ENCODE measurements at places on chromosomes 7 and 10.
A peak's percentile ranks its signal among the peaks of the same experiment; 100 is the strongest.

- DNase-seq: peak; percentile 8
Observed at GRCh38 chr10:91043173-91043910, 122.5 kb upstream of the ANKRD1 start.

DNA sequence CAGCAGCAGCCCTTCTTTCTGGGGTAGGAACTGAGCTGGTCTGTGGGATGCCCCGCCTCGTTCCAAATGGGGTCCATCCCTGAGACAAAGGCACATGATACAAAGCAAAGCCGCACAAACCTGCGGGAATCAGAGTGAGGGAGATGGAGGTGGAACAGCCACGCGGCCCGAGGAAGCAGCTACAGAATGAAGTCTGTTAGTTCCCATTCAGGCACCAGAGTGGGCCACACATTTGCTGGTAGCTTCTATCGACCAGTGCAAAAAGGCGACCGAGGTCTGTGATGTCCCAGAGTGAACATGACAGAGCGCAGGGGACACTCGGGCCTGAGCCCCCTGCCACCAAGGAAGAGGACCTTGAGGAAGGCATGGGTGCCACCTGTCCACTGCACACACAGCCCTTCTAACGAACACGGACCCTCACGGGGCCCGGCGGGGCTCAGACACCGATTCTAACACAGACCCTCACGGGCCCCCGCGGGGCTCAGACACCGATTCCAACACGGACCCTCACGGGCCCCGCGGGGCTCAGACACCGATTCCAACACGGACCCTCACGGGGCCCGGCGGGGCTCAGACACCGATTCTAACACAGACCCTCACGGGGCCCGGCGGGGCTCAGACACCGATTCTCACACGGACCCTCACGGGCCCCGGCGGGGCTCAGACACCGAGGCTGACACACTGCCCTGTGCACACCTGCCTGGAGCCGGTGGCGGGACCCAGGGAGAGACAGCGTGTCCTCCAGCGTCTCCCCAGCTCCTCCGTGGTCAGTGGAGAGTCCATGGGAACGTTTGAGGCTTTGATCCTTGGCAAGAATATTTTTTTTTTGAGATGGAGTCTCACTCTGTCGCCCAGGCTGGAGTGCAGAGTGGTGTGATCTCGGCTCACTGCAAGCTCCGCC lies 32.8 kb upstream of the FAM20C start:
- no peak for DNase-seq

GRCh38 chr7:35268953-35269352 lies 15.1 kb upstream of the TBX20 start:
- DNase-seq: no peak

DNA sequence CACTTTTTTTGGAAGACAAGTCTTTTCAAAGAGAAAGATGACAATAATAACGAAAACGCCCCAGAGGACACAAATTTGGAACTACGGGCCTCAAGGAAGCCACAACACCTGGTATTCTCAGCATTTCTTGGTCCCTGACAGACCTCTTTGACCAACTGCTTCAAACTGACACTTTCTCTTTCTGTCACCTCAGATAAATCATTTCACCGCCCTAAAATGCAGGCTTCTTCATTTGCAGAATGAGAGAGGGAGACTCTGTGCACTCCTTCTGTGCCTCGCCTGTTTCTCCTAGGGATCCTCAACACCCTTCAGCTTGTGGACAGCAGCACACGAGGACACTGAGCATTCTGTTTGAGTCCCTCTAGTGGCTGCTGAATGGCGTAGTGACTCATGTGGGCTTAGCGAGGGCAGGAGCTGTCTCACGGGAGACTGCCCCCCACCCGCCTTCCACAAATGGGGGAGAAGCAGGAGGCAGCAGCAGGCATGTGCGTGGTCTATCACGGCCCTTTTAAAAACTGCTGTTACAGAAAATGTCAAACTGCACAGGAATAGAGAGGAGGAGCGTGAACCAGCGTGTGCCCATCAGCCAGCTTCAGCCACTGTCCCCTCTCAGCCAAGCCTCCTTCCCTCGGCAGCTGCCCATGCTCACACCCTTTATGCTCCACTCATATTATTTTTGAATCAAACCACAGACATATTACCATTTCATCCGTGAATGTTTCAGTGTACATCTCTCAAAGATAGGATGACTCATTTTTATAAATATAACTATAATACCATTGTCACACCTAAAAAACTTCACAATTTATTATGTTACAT lies 41.4 kb downstream of the GSDME start:
- no peak for DNase-seq

DNA sequence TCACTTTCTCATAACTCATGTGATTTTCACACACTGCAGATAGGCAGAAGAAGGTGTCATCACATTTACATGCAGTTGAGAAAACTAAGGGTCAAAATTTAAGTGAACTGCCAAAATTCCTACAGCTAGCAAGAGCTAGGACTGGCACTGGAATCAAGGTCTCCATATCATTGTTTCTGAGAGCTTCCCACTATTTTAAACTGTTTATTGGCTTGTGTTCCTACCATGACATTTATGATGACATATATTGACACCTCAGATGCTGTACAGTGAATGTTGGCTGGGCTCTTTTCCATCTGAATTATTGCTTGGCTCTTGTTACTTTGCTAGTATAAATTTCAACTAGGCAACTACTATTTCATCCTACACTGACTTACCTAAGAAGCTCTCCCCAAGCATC lies 2.0 kb downstream of the THSD7A start:
- DNase-seq: no peak

- peak; percentile 52 for DNase-seq
Observed at GRCh38 chr10:77156406-77156879, 481.2 kb downstream of the KCNMA1 start.

GRCh38 chr7:142669074-142669654 lies 80.1 kb upstream of the PRSS1 start:
- DNase-seq: peak; percentile 0

Data from amniotic stem cell (primary cell).